SHP77 treated with DMSO at 0.1 percent for 48 hours (cell line): ENCODE measurements at places on chromosomes 16 and 17.

DNA sequence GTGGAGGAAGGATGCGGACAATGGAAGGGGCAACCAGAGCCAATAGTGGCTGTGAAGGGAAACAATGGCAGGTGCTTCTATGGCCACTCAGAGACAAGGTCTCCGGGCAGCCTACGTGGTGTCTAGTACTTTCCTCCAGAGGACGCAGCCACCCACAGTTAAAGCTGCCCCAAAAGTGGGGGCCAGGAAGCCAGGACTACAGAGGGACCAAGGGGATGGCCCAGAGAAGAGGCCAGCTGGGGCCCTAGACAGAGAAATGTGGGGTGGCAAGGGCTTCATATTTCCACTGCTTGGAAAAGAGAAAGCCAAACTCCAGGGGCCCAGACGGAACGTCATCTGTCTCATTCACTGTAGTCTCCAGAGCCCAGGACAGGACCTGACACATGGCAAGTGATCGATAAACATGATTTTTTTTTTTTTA lies 837 bp upstream of the PER1 start:
- no peak for DNase-seq

GRCh38 chr16:80319181-80319580 lies 221.6 kb upstream of the DYNLRB2 start:
- DNase-seq = no peak

- DNase-seq = peak; percentile 43
Observed at GRCh38 chr16:82331974-82332750, 162.1 kb upstream of the MPHOSPH6 start.

DNA sequence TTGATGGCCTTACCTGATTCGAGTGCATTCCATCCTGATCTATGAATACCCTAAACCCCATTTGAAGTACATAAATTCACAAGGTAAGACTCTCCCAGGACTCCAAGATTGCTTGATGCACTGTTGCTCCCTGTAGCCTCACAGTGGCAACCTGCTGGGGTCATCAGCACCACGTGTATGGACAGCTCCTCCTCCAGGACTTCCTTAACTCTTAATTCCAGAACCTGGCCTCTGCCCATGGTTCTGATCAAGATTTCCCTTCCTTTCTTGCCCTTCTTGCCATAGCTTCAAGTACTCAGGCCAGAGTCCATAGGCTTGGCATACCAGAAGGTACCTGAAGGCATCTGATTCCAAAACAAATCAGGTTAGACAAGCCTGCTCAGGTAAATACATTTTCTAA lies 34.0 kb upstream of the NLK start:
- no peak for DNase-seq

- DNase-seq = no peak
Observed at GRCh38 chr16:57987441-57988177, 12.9 kb downstream of the ZNF319 start.

DNA sequence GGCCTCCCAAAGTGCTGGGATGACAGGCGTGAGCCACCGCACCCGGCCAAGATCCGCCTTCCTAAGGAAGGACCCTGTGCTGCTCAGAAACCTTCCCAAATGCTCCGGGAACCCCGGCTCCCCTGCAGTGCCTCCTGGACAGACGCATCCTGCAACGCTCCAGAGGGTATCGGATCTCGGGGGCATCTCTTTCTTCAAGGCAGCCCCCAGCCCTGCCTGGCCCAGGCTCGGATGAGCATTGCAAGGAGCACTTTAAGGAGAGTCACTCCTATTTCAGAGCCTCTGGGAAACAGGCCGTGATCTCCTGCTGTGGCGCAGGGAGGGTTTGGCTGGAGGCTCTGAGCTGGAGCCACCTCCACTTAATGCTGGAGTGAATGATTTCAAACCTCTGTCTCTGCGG lies 17.2 kb upstream of the ABR start:
- no peak for DNase-seq

DNA sequence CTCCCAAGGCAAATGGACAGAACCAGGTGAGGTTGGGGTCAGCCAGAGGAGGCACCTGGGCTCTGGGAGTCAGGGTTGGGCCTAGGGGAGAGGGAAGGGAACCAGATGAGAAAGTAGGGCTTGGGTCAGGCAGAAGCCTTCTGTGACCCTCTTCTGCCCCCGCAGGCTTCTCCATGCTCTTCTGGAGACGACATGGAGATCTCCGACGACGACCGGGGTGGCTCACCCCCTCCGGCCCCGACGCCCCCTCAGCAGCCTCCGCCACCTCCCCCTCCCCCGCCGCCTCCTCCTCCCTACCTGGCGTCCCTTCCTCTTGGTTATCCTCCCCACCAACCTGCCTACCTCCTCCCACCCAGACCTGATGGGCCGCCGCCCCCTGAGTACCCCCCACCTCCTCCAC lies 7.9 kb downstream of the SETD1A start:
- no peak for DNase-seq

DNA sequence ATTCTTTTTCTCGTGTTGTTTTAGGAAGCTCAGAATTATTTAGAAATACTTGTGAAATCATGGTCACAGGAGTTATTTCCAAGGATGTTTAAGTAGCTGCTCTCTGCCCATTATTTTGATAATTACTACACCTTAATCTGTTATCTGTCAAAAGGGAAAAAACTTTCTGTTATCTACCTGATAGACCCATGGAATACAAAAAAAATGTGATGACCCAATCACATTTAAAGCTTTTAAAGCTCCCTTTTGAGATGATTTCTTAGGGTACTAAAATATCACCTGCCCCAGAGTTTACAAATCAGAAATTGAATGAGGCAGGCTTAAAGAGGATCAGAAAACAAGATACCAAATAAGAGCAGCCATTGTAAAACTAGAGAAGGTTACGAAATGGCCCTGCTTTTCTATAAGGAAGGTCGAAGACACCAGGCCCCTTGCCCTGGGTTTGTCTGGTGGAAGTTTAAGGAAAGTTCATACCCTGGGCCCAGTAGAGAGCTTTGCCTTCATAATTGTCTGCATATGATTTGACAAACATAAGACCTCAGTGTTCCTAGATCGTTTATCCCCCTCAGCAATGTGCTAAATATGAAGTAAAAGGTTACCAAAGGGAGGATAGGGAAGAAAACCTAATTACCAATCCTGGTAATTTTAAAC lies 149.9 kb upstream of the TBX2 start:
- no peak for DNase-seq
